Mucosa of gallbladder (tissue), 1 donor: ENCODE measurements at places on chromosomes 6 and 20. TPM values are rescaled to one million over a fixed set of nuclear protein-coding genes. Genes with fewer than 3 reads are reported as not detected.
A peak's percentile ranks its signal among the peaks of the same experiment; 100 is the strongest.

The GJE1 gene
- not detected for total RNA-seq

The LY6G6F gene
- total RNA-seq: not detected

The TXNDC5 gene
- 84.8 TPM for total RNA-seq

The NTSR1 gene
- 0.40 TPM for total RNA-seq

The FNDC11 gene
- total RNA-seq: 1.4 TPM

The ANKRD6 gene
- 14.9 TPM for total RNA-seq

The FAM209B gene
- total RNA-seq: 0.32 TPM

The DNMT3B gene
- 2.0 TPM for total RNA-seq

The WASF1 gene
- 12.9 TPM for total RNA-seq

DNA sequence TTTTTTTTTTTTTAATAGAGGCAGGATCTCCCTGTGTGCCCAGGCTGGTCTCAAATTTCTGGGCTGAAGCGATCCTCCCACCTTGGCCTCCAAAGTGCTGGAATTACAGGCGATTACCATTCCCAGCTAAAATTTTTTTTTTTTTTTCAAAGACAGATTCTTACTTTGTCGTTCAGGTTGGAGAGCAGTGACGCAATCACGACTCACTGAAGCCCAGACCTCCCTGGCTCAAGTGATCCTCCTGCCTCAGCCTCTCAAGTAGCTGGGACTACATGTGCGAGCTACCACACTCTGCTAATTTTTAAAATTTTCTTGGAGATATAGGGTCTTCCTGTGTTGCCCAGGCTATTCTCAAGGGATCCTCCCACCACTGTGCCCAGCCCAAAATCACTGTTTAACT lies 58.0 kb upstream of the MYO6 start:
- DNase-seq: no peak

GRCh38 chr6:11121851-11122250 lies 10.3 kb upstream of the ERVFRD-1 start:
- no peak for DNase-seq

GRCh38 chr6:166442131-166442685 lies 59.5 kb upstream of the MPC1 start:
- no peak for DNase-seq

GRCh38 chr20:46992640-46993035 lies 98.0 kb downstream of the EYA2 start:
- DNase-seq: no peak

GRCh38 chr20:62772990-62773844 lies 23.1 kb upstream of the MRGBP start:
- no peak for DNase-seq

- DNase-seq: no peak
Measured at GRCh38 chr6:139129284-139129683, 5.6 kb upstream of the HECA start.

DNA sequence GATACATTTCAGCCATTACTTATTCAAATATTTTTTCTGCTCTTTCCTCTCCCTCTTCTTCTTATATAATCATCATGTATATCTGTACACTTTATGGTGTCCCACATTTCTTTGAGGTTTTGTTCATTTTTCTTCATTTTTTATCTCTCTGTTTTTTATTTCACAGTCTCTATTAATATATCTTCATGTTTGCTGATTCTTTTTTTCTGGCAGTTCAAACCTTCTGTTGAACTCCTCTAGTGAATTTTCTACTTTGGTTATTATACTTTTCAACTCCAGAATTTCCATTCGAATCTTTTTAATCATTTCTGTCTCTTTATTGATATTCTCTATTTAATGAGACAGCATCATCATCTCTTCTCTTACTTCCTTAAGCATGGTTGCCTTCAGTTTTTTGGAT lies 38.9 kb upstream of the FOXC1 start:
- DNase-seq: no peak

GRCh38 chr20:50788045-50788991 lies 6.5 kb upstream of the BCAS4 start:
- peak; percentile 41 for DNase-seq

DNA sequence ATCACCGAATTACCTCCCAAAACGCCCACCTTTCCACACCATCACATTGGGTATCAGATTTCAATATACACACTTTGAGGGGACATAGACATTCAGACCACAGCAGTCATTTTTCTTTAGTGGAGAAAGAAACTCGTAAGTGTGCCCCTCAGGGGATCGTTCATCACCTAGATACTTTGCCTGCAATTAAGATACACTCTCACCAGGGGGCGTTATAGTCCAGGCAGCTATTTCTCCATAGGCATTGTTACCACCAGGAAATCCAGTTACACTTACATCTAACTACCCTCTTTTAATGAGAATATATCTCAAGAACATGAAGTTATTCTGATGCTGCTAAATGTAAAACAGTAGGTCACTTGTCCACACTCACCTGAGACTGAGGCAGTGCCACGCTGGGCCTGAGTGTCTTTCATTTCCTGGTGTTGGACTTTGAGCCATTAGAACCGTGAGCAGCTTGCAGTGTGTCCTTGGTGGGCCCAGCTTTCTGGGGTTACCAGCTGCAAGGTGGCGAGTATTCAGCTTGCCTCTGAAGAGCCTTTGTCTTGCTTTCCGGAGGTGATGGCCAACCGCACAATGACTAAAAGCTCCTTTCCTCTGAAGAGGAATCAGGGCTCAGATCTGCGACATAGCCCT lies 35.1 kb upstream of the UNC93A start:
- DNase-seq: no peak

- DNase-seq: no peak
Measured at GRCh38 chr20:4008026-4008413, 7.3 kb downstream of the RNF24 start.

GRCh38 chr20:48293671-48294070 lies 508.4 kb upstream of the SULF2 start:
- DNase-seq: no peak

- no peak for DNase-seq
Measured at GRCh38 chr20:53699906-53700305, 106.3 kb upstream of the ZNF217 start.

DNA sequence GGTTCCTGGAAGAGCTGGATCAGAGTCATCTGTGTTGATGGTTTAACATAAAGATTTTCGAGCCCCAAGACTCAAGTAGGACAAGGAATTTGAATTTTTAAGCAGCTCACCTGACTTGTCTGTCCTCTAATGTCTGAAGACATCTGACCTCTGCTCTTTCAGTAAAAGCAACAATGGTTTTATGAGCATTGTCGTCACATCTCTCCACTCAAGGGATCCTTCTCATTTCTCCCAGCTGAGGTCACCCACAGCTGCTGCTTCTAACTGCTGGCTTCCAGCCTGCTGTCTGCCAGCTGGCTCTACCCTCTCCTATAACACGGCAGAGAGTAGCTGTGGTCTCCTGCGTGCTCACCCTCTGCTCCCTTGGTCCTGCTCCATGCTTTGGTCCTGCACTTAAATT lies 24.7 kb upstream of the HDAC2 start:
- DNase-seq: peak; percentile 29

DNA sequence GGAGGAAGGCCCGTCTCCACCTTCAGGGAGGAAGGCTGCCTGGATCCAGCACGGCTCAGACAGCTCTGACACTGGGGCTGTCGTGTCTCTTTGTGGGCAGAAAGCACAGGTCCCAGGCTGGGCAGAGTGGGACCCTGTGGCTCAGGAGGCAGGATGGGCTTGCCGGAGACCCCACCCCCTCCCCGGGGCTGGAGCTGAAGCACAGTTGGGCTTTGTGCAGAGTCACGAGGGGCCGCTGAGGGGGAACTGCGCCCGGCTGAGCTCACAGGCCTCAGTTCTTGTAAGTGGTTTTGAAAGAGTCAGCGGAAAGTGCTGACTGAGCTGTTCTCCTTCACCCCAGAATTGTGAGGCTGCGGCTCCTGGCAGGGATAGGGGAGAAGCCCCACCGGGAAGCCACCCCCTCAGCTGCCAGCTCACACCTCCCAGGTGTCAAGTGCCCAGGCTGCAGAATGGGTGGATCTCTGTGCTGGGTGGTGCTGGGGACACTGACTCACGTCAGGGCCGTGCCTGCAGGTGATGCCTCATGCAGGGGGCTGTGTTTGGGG lies 145.5 kb upstream of the RNF24 start:
- peak; percentile 46 for DNase-seq

- no peak for DNase-seq
Measured at GRCh38 chr6:130680116-130680515, 147.1 kb upstream of the SMLR1 start.

- no peak for DNase-seq
Measured at GRCh38 chr6:29051680-29052079, 6.7 kb upstream of the OR2W1 start.

GRCh38 chr20:17987988-17988387 lies 19.2 kb downstream of the MGME1 start:
- DNase-seq: no peak

- DNase-seq: no peak
Measured at GRCh38 chr6:142740449-142740848, 204.5 kb downstream of the HIVEP2 start.

DNA sequence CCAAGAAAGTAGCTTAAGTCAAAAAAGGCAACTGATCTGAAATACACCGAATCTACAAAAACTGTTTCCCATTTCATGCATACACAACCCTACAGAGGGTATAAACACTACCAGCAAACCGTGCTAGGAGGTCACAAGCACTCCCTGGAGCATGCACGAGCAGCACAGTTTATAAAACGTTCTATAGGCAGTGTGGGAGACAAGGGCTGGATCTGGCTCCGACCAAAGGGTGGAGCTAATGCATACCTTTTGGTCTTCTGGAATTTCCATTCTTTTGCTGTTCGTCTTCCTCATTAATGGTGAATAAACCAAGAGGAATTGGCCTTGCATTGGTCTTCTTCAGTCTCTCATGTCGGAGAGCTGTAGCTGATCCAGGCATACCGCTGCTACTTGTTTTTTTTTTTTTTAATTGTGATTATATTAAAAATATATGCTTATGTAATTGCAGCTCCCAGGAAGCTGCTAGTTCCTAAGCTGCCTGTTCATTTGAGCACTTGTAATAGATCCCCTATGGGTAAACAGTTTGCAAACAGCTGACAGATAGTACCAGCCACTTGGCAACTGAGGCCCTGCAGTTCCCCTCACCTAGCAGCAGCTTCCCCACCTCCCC lies 24.5 kb downstream of the MAP7 start:
- DNase-seq: no peak

DNA sequence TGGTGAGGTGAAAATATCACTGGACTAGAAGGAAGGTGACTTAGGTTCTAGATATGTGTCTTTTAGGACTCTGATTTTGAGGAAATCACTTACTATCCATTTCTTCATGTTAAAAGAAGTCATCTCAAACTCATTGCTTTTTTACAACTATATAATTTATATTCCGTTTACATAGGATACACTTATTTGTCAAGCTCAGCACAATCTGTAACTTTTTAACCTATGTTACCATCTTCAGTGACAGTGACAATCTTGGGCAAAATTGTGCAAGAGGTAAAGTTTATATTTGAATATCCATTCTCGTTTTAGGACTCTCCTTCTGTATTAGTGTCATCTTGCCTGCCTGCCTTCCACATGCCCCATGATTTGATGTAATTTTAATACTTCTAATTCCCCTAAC lies 74.0 kb upstream of the FAM83B start:
- no peak for DNase-seq

DNA sequence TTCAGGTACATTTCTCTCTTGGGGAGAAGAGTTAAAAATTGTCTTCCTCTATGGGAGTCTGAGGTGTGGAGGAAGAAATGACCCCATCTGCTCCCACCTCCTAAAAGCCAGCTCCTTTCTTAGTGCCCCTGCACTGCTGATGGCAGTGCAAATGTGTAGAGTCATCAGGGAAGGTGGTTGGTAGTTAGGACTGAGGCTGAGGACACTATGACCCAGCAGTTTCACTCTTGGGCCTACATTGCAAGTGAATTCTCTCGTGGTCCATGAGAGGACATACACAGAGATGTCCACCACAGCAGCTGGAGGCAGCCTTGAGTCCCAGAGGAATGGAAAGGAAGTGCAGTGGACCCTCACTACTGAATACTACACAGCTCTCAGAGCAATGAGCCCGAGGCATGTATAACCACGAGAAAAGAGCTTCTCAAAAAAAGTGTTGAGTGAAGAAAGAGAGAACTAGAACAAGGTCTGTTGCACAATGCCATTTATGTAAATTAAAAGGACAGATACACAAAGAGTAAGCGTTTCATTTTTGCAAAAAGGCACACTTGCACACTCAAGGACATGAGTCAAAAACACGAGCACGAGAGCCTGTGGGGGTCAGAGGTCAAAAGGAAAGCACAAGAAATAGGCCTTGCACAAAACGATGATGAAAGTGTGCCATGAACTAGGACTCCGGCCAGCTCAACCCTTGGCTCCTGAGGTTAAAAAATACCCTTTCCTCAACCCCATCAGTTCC lies 308.2 kb upstream of the PRND start:
- DNase-seq: no peak

DNA sequence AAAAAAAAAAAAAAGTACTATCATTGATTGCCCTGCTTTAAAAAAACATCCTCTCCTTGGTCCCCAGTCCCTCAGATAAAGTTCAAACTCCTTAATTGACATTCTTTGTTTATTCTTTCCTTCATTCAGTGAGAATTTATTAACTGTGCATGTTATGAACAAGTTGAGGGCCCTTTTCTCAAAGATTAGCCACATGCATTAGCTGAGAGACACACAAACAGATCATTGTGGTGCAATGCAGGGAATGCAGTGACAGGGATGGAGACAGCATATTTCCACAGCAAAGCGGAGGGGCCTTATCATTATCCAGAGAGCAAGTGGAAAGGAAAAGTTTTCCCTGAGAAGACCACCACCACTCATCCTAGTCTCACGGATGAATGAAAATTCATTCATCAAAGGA lies 21.9 kb upstream of the IPCEF1 start:
- DNase-seq: no peak
